ENCODE measurements at places on chromosomes 4 and X.
A peak's percentile ranks its signal among the peaks of the same experiment; 100 is the strongest.

GRCh38 chrX:39310891-39311290 is 509.6 kb downstream of the MID1IP1 start:
- no peak for DNase-seq

GRCh38 chrX:13662355-13662791 is 9.4 kb downstream of the TCEANC start:
- no peak for DNase-seq

- no peak for DNase-seq
Observed at GRCh38 chr4:139740121-139740520, 74.5 kb downstream of the MGST2 start.

DNA sequence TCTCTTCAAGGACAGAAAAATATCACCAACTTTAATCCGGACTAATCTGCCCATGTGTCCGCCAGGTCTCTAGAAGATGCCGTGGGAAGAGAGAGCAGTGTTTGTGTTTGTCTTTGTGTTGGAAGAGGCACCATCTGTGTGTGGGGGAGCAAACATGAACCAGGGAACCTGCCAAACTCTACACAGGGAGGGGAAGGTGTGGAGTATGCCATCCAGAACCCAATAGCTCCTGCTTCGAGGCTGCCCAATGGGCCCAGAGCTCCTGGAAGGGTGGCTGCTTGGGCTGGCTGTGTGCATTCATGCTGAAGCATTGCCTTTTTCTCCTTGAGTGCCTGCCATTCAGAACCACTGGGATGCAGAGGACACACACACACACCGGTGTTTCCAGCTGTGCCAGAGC is 536.2 kb downstream of the MID1IP1 start:
- peak; percentile 68 for DNase-seq

DNA sequence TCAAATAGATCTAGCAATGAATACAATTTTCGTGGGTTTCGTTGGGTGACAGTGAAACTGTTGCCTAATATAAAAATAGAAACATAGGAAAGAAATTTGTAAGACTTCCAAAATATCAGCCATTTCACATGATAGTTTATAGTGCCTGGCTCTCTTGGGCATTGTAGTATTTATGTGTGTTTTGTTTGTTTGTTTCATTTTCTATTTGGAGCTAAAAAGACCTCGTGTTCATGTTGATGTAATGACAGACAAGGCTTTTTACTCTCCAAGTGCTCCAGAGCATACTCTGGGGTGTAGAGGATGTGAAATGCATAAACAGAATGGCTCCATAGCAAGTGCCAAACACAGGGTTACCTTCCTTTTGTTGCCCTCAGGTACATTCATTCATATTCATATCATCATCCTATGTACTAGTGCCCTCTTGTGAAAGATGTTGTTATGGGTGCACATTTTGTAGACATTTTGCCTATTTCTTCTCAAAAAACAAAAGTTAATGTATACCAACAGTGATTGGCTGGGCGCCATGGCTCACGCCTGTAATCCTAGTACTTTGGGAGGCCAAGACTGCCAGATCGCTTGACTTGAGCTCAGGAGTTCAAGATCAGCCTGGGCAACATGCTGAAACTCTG is 100.7 kb upstream of the AMOT start:
- DNase-seq: no peak

DNA sequence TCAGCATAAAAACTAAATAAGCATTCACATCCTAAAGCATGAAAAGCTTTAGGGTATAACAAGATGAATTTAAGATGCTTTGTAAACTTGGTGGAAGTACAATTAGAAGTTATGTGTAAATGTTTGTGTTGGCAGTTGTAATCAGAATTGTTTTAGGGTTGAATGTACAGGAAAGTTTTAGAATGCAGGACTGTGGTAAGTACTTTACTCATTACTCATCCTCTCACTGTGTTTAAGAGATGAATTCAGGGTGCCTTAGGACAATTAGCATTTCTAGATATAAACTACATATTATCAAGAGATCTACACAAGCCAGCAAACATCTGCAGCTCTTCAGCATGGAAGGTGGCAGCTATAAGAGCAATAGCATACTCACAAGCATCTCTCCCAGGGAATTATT is 77.5 kb upstream of the ELOVL6 start:
- DNase-seq: no peak
